ENCODE measurements at places on chromosomes 16 and 17.
A peak's percentile ranks its signal among the peaks of the same experiment; 100 is the strongest.

- no peak for DNase-seq
These were observed 14.9 kb downstream of the NAA60 start for GRCh38 chr16:3458278-3458851.

DNA sequence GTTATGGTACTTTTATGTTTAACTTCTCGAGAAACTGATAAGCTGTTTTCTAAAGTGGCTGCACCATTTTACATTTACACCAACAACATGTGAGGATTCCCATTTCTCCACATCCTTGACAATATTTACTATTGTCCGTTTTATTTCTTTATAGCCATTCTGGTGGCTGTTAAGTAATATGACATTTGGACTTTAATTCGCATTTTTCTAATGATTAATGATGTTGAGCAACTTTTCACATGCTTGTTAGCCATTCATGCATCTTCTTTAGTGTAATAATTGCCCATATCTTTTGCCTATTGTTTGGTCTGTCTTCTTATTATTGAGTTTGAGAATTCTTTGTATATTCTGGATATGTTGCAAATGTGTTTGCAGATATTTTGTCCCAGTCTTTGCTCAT, 114.2 kb downstream of the DNAH9 start:
- no peak for DNase-seq

- DNase-seq: peak; percentile 75
These were observed 291.6 kb upstream of the TNRC6C start for GRCh38 chr17:77666881-77667395.

DNA sequence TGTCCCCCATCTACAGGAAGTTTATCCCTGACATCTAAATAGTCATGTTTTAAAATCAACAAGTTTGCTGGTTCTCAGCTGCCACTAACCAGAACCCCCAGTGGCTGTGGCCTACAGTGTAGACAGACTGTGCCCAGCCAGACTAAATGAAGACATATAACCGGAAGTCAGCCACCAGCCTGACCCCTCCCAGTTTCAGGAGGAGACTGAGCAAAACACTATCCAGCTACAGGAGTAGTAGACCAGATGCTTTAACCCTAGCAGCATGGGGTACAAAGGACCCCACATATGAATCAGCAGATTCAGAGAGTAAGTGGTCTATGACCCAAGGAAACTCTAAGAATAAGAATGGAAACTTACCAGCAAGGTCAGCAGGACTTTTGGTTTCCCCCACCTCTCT, 83.4 kb downstream of the HIC1 start:
- DNase-seq: peak; percentile 34

GRCh38 chr17:1896243-1897104, 66.7 kb downstream of the RPA1 start:
- DNase-seq: no peak

- DNase-seq: no peak
These were observed 1156.7 kb upstream of the CDH8 start for GRCh38 chr16:63192980-63193379.

Measured in CD4-positive, alpha-beta T cell treated with Interferon alpha-2 for 1 hour (primary cell).